ENCODE measurements at places on chromosomes 7 and 10.
A peak's percentile ranks its signal among the peaks of the same experiment; 100 is the strongest.

DNA sequence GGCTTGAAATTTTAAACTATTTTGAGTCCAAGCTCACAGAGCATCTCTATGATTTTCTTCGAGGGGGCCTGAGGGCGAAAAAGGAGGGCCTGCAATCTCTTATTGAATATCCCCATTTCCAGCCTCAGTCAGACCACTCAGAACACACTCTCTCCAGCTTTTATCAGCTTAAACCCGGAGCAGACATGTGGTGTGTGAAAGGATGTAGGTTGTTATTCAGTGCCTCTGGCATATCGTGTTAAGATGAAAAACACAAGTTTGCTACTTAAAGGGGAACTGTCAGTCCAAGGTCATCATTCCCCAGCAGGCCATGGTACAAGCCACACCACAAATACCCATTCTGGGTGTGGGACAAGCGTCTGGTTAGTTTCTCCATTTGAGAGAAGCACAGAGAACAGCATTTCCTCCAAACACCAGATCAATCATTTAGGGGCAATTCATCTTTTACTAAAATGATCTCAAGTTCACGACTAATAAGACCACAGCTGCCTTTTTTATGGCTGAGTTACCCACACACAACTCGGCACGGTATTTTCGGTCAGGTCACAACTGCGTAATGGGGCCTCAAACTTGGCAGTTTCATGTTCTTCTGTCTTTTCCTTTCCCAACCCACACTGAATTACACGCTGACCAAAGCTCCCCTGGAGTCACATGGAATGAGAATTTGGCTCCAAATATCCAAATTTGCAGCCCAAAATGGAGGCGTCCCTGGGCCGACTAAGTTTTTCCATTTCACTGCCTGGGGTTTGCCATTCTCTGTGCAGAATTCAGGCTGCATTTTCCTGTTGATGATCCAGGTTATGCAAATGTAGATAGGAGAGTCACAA lies 188.4 kb downstream of the SEM1 start:
- DNase-seq = no peak

DNA sequence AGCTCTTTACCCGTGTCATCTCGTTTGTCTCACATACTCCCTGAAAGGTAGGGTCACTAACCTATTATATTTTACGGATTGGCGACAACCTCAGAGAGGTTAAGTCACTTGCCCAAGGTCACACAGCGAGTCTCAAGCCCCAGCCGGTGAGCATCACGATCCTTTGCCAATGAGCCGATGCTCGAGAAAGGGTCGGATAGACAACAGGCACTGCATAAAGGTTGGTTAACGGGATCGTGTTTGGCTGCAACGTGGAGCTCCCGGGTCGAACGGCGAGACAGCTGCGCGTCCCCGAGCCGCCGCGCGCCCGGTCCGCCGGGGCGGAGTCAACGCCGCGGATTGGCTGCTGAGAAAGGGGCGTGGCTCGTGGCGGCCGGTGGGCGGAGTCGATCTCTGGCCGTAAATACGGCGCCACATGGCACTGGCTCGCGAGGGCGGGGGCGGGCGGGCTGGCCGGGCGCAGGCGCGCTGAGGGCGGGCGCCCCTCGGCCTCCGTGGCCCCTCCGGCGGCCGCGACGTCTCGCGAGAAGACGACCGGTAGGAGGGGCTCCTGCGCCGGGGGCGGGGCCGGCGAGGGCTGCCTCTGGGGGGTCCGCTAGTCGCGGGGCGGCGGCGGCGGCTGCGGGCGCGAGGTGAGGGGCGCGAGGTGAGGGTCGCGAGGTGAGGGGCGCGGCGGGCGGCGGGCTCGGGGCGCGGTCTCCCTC lies at the start of gene CHST12:
TSS of gene CHST12 (plus strand) at position 598 of the 704 bp plus-strand sequence. CDS start 29,029 bp downstream, outside the sequence.
- peak; percentile 96 for DNase-seq

- no peak for DNase-seq
Observed at GRCh38 chr10:48788554-48788953, 103.9 kb downstream of the WDFY4 start.

DNA sequence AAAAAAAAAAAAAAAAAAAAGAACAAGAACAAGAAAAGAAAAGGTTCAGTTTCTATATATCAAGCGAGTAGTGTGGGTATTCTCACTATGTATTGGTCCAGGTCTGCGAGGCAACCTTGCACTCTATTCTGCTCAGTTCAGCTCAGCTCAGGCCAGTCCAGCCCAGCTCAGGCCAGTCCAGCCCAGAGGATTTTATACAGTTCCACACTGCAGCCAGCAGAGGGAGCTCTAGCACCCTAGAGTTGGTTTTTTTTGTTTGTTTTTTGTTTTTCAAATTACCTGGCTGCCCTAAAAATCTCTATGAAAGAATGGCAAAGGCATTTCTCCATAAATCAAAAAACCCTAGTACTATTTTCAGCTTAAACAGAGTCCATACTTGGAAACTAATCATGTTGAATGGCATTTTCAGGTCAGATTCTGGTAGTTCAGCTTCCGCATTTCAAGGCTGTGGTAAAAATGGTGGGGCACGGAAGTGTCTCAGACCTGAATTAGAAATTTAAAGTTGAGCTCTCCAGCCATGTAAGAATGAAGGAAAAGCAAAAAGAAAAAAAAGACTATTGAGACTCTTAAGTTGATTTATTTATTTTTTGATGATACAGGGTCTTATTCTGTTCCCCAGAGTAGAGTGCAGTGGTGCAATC lies 55.2 kb upstream of the GSDME start:
- peak; percentile 61 for DNase-seq

GRCh38 chr7:26151650-26151952 lies 397 bp upstream of the NFE2L3 start:
- DNase-seq = no peak

DNA sequence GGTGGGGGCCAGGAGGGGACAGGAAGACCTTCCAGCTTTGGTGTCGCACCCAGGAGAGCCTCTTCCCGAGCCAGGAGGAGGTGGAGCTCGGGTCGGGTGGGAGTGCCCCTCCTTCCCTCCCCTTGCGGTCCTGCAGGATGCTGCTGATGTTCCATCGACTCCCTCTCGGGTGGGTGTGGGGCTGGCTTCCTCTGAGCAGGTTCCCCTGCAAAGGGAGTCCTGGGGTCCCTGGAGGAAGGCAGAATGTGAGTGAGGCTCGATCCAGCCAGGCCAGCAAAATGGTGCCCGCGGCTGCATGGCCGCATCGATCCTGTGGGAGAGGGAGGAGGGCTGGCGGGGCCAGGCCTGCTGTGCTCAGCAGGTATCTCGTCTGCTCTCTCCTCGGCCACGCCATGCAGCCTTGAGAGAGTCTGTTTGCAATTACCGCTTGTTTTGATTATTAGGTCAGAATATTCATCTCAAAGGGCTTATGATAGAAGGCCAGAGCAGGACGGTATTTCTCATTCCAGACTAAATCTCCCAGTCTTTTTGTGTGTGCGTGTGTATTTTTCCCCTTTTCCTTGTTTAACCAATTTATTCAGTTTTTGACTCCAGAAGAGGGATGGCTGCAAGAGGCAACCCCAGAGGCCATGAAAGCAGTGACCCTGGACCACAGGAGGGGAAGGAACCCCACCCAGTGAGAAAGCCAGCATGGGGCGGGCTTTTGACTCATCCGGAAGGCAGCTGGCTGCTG lies 137.3 kb upstream of the ZMIZ1 start:
- DNase-seq = no peak

DNA sequence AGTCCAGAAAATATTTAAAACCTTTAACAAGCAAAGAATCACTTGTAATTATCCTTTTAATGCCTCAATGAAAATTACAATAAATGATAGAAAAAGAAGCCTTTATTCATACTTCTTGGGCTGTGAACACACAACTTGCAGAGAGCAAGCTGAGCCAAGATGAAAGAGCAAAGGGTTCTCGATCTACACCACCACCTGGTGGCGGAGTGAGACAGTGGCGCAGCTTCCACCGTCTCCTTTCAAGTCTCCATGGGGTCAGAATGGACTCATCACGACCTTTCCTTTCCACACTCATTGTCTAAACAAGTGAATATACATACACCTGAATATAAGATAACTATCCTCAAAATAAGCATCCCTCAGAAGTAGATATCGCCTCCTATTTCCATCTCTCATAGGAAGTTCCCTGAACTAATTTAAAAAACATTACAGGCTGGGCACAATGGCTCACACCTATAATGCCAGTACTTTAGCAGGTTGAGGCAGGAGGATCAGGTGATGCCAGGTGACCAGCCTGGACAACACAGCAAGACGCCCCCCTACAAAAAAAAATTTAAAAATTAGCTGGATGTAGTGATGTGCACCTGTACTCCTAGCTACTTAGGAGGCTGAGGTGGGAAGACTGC lies 40.7 kb downstream of the ATE1 start:
- DNase-seq = peak; percentile 69

- no peak for DNase-seq
Observed at GRCh38 chr7:66430164-66430545, 198.5 kb upstream of the KCTD7 start.

Data from activated CD8-positive, alpha-beta T cell treated with anti-CD3 and anti-CD28 coated beads, Interleukin-2, amount 10 ng/mL, durations not matched to agents 7 days and 5 days (primary cell).